ENCODE measurements at places on chromosomes 11 and 22. TPM values are rescaled to one million over a fixed set of nuclear protein-coding genes. Genes with fewer than 3 reads are reported as not detected.

DNA sequence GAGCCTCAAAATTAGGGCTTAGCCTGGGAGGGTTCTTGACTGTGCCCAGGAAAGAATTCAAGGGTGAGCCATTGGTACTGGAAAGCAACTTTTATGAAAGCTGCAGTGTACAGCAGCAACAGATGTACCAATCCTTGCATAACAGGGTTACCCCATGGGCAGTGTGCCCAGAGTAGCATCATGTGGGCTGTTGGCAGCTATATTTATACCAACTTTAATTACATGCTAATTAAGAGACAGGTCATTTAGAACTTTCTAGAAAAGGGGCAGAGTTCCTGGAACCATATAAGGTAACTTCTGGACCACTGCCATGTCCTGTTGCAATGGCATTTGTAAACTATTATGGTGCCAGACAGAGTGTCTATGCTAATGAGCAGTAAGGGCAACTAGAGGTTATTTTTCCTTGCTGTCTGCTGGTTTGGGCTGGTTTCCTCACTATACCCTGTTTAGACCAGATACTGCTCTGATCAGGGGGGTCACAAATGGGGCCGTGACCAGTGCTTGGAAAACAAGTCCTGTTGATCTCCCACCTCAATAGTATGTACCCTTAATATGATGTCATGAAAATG lies 1120.5 kb upstream of the RAG2 start:
- no peak for DNase-seq

DNA sequence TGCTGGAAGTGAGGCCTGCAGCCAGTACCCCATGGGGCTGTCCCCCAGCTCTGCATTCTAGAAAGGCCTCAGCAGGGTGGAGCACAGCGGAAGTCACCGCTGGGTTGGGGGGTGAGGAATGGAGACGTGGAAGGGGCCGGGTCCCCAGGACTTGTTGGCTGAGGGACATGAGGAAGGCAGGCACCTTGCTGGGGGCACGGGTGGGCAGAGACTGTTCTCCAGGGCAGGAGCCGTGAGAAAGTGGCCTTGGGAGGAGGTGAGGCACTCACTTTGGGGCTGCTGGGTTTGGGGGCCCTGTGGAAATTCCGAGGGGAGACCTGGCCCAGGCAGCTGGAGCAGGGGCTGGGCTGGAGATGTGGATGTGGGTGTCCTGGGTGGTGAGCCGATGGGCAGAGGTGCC lies 5.0 kb downstream of the TNNI2 start:
- DNase-seq = peak; percentile 29

GRCh38 chr11:19992162-19992561 lies 168.1 kb downstream of the DBX1 start:
- no peak for DNase-seq

DNA sequence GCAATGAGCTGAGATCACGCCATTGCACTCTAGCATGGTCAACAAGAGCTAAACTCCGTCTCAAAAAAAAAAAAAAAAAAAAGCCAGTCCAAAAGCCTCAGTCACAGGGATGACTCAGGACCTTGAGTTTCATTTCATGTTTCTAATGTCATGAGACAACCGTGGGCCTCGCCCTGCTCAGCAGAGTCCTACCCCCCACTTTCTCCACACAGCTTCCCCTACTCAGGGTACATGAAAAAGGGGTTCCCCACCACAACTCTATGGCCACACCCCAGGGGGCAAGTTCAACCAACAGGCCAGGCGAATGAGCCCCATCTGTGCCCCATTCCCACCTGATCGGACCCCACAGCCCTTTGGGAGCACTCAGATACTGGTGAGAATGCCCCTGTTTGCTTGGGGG lies 24.3 kb upstream of the ADA2 start:
- no peak for DNase-seq

DNA sequence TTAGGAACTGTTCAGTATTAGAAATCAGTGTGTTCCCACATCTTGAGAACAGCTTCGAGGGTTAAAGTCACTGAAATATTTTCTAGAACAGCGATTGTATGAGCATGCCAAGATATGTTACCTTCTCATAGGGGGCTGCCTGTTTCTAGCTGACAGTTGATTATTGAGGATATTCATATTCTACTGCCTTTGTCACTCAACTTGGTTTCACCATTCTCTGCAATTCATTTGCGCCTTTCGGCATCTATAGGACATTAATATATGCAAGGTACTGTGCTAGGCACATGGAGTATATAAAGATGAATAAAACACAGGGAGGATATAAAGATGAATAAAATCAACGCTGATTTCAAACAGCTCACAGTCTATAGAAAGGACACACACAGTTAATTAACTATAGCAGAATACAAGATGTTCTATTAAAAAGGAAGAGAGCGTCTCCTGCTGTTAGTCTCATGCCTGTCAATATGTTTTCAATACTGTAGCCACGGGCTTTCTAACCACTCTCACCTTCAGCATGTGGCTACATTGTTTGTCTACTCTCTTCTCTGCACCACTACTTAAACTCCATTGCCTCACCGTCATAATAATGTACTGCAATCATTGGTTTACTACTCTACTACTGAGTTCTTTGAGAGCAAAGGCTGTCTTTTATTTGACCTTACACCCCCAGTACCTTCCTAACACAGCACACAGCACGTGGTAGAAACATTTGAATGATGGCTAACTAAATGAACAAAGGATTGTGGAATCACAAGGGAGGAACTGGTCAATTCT lies 81.9 kb downstream of the RAB30 start:
- DNase-seq = no peak

DNA sequence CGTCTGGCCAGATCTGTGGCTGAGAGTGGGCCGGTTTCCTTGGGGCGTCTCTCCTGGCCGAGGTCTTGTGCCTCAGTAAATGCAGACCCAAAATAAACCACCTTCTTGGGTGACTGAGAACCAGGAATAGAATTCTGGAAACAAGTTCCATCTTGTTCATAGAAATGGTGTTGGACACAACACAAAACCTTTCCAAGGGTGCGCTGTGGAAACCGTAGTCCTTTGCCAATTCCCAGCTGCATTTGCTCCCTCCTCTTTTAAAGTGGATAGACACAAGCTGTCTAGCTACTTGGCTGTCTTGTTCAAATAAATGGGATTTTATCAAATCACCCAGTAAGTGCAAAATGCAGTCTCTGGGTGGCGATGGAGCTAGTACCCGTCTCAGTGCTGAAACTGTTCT lies 300.2 kb downstream of the SHANK2 start:
- no peak for DNase-seq

CEP126 gene
- total RNA-seq = 1.0 TPM

PNPLA5 gene
- total RNA-seq = not detected

DDX25 gene
- not detected for total RNA-seq

TBX10 gene
- 0.37 TPM for total RNA-seq

All from left ventricle myocardium superior (tissue), 1 donor.